Central memory CD4-positive, alpha-beta T cell (primary cell): ENCODE measurements at places on chromosomes 7 and 10.

DNA sequence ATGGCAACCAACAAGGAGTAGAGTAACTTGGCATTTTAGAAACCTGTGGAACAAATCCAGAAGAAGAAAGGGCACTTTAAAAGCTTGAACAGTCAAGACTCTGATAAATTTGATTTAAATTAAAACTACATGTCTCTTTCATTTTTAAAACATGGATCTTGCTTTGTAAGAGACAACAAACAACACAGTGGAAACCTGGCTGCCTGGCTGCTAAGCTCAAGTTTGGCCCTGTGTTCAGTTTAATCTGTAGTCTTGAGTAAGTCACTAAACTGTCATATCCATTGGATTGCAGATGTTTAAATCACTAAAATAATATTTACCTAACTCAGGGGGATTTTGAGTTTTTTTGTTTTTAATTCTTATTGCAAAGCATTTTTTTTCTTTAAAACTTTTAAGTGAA lies 374.9 kb upstream of the SEMA3D start:
- DNase-seq: no peak

DNA sequence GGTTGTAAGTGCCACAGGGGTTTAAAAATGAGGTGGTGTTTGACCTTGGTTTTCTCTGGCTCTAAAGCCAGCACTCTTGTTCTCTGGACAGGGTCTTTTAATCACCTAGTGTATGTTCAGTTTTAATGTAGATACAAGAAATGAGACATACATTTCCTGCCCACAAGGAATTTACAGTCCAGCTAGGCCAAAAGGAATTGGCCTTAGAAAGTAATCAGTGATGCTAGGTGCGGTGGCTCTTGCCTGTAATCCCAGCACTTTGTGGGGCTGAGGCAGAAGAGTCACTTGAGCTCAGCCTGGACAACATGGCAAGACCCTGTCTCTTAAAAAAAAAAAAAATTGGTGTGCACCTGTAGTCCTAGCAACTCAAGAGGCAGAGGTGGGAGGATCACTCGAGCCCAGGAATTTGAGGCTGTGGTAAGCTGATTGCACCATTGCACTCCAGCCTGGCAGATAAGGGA lies 100.2 kb downstream of the LRMDA start:
- no peak for DNase-seq

DNA sequence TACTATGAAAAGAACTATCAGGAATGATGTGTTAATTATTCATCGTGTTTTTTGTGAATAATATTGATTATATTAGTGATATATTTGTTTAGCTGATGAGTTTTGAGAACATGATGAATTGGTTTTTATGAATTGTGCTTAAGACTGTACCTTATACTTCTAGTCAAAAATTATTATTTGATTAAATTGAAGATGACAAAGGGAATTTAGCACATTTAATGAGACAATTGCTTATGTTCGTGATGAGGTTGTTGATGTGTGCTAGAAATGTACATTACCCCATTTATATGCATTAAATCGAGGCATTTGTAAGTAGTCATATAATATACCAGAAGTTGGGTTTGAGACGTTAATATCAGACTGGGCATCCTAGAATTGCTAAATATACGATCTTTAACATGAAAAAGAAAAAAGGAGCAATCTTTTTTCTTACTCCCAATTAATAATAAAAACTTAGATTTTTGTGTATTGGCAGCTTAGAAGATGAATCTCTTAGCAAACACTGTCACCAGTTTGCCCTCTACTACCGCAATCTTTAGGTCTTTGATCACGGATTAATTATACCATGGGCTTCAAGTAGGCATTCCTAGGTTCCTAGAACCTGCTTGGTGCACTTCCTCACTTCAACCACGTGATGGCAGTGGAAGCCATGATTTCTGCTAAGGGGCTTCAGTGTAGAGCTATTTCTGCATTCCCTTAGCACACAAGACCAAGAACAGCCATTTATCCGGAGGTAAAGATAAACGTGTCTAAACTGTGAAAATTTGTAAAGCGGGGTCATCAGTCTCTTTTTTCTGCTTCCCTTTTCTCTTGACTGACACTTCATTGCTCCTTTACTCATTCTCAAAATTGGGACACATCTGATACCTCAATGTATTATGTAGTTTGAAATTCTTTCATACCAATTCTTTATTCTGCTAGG lies 1.6 kb downstream of the KLHDC10 start:
- DNase-seq: peak; percentile 62

DNA sequence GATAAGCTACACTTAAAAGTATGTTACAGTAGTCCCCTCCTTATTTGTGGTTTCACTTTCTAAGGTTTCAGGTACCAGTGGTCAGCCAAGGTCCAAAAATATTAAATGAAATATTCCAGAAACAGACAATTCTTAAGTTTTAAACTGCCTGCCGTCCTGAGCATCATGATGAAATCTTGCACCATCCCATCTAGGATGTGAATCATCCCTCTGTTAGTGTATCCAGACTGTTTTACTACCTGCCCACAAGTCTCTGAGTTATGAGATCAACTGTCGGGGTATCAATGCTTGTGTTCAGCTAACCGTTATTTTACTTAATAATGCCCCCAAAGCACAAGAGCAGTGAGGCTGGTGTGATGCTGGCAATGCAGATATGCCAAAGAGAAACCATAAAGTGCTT lies 11.4 kb downstream of the KDM7A start:
- no peak for DNase-seq

DNA sequence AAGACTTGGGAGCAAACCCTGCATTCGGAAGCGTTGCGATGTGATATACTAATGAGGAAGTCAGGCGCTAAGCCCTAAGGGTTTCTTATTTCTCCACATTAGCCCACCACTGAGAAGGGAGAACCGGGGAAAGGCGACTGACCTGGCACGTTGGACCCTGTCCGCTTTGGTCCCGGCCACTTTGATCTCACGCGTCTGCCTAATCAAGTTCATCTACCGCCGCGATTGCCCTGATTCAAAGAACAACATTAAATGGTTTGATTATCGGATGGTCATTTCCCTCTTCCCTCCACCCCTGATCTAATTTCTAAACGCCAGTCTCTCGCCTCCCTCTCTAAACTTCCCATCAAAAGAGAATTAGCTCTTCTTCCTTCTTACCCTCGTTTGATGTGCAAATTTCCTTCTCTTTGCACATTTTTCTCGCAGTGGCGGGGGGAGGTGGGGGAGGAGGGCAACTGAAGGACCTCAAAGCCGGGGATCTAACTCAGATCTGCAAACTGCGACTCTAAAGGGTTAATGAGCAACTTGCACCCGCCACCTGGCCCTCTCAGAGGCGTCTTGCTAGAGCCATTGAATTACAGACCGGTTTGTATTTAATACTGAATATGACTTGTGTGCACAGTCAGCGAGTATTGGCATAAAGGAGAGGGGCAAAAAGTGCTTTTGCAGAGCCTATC lies 687 bp upstream of the DKK1 start:
- no peak for DNase-seq

DNA sequence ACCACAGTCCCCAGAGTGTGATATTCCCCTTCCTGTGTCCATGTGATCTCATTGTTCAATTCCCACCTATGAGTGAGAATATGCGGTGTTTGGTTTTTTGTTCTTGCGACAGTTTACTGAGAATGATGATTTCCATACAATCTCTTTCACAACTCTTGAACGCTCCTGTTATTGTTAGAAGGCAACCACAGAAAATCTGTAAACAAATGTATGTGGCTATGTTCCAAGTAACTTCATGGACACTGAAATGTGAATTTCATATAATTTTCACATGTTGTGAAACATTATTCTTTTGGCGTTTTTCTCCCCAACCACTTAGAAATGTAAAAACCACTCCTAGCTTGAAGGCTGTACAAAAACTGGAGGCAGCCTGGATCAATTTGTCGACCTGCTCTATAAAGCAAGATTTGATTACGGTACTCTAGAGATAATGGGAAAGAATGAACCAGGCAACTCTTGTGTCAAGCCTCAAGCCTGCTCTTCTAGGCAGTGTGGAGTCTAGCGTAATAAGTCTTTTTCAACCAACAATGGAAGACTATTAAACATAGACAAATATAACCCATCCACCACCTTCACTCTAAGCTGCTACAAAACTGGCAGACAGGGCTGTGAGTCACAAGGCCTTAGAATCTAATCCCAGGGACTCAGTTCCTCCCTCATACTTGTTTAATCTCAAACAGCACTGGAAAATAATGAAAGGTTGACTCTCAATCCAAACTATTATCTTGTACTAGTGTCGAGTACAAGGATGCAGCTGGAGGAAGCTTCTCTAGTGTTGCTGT lies 22.7 kb downstream of the ARL3 start:
- no peak for DNase-seq

- DNase-seq: no peak
These were observed 191.5 kb downstream of the PHTF2 start for GRCh38 chr7:77989981-77990566.

GRCh38 chr10:132382231-132382922 lies 14.6 kb upstream of the PWWP2B start:
- no peak for DNase-seq

- DNase-seq: no peak
These were observed 685.9 kb downstream of the SDK1 start for GRCh38 chr7:3986927-3987326.

GRCh38 chr10:96493871-96494525 lies 19.7 kb downstream of the TLL2 start:
- no peak for DNase-seq

DNA sequence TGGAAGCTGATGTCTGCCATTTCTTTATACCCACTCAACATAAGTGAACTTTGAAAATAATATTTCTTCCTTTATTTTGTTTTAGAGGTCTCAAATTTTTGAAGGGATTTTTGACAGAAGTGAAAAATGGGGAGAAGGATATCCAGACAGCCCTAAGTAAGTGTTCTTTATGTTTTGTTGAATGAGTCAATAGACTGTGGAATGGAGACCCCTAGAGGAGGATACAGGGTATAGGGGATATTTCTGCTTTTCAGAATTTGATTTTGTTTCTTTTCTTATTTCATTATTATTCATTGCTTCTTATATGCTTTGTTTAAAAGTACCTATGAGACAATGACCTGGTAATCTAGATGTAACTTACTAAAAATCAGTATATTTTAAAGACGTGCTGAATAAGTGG lies 34.4 kb downstream of the PLEKHA8 start:
- DNase-seq: no peak

DNA sequence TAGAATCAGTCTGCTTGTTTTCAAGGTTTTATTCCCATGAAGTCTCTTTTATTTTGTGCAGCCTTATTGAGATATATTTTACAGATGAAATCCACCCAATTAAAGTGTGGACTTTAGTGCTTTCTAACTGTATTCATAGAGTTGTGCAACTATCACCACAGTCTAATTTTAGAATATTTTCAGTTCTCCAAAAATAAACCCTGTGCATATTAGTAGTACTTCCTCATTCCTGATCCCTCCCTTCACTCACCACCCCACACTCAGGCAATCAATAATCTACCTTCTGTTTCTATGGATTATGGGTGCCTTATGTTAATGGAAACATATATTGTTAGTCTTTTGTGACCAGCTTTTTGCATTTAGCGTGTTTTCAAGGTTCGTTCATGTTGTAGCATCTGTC lies 185.7 kb upstream of the TMEM72 start:
- no peak for DNase-seq

- DNase-seq: no peak
These were observed 148.8 kb downstream of the HIBADH start for GRCh38 chr7:27513885-27514284.

GRCh38 chr7:117134889-117135552 lies 181.7 kb downstream of the ST7 start:
- no peak for DNase-seq

DNA sequence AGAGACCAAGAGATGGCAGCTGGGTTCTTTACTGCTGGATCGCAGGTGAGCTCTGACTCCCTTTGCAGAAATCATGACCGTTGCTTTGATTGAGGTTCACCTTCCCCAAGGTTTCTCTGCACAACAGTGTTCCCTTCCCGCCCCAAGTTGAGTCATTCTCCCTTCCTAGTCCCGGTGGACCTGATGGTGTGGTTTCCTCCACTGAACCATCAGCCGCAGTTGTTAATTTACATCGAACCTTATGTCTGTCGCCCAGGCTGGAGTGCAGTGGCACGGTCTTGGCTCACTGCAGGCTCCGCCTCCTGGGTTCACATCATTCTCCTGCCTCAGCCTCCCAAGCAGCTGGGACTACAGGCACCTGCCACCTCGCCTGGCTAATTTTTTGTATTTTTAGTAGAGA lies 5.8 kb downstream of the ZSCAN25 start:
- no peak for DNase-seq

DNA sequence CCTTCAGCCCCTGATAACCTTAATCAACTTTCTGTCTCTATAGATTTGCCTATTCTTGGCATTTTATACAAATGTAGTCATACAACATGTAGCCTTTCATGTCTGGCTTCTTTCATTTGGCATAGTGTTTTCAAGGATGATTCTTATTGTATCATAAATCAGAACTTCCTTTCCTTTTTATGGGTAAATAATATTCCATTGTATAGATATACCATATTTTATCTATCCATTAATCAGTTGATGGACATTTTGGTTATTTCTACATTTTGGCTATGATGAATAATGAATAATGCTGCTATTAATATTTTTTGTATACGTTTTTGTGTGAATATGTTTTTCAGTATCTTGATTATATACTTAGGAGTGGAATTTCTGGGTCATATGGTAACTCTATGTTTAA lies 720.8 kb downstream of the LRMDA start:
- no peak for DNase-seq

- no peak for DNase-seq
These were observed 442.3 kb upstream of the AKR1E2 start for GRCh38 chr10:4383651-4384098.

DNA sequence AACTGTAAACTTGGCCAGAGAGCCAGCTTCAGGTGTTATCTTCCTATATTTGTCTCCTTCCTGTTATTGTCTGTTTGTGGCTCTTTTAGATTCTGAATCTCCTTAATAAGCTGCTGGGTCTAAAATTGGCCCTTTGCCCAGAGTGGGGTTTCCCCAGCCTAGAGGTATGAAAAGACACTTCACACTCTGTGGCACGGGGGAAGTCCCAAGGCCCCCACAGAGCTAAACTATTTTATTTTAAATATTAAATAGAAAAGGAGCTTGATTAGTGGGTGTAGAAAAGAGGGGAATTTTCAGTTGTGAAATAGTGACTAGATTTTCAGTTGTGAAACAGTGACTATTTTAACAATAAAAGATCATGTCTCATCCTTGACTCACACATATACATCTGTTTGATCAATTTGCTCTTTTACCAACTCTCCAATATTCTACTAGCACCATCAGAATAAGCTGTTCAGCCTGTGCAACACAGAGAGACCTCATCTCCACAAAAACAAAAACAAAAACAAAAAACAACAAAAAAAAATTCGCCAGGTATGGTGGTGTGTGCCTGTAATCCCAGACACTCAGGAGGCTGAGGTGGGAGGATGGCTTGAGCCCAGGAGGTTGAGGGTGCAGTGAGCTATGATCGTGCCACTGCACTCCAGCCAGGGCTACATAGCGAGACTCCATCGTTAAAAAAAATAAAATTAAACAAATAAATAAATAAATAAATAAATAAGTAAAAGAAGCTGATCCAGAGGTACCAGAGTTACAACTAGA lies 24.9 kb upstream of the ADO start:
- DNase-seq: peak; percentile 87

DNA sequence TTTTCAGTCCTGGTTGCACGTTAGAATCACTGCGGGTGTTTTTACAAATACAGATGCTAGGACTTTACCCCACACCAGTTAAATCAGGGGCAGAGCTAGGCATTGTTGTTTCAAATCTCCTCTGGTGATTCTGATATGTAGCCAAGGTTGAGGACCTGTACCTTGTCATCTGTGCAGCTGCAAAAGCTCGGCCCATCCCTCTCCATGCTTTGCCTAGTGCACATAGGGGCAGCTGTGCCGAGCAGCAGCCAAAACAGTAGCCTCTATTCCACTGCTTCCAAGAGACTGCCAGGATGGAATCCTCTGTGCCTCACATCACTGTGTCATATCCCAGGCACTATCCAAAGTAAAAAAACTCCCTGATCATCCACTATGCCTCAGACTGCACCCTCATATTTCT lies 181.3 kb downstream of the CDK14 start:
- DNase-seq: no peak
